ENCODE measurements at places on chromosomes 4 and X. TPM values are rescaled to one million over a fixed set of nuclear protein-coding genes. Genes with fewer than 3 reads are reported as not detected.
A peak's percentile ranks its signal among the peaks of the same experiment; 100 is the strongest.

The ATP8A1 gene
- total RNA-seq = 19.2 TPM

The GAGE1 gene
- not detected for total RNA-seq

The HS3ST1 gene
- 2.4 TPM for total RNA-seq

- DNase-seq = no peak
Measured at GRCh38 chr4:159481936-159482335, 379.1 kb downstream of the RAPGEF2 start.

The PQBP1 gene
- 60.3 TPM for total RNA-seq

- DNase-seq = no peak
Measured at GRCh38 chr4:6343939-6344408, 74.3 kb downstream of the WFS1 start.

The PLK4 gene
- 0.49 TPM for total RNA-seq

GRCh38 chr4:78002260-78002659 is 54.9 kb upstream of the FRAS1 start:
- no peak for DNase-seq

- DNase-seq = peak; percentile 11
Measured at GRCh38 chrX:27598312-27598711, 8.2 kb downstream of the DCAF8L2 start.

The CDX4 gene
- total RNA-seq = not detected

The PRR32 gene
- not detected for total RNA-seq

DNA sequence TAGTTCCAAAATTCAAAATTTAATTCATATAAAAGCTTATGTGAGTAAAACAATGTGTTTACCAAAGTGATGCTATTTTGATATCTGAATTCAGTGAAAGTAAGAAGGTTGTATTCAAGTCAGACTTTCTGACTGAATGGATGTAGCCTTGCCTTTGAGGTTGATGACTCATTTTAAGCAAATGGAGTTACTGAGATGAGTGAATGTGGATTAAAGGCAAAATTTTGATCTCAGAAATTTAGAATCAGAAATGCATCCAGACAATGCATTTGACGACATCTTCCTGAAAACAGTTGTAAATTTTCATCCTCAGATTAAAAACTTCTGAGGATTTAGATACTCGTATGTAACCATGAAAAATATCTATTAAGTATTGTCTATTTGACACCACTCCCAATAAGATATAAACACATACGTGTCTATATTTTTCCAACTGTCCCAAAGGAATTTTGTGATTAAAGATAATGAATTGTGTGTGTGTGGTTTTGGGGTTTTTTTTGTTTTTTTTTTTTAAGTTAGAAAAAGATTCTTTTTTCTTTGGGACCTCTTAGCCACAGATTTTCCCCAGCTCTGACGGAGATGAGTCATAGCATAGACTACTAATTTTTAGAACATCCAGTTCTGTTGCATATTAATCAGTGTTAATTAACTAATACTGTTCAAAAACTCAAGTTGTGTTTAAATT is 34.4 kb downstream of the NFKB1 start:
- DNase-seq = no peak

The IGFBP7 gene
- total RNA-seq = 698 TPM

The CACNA1F gene
- 0.08 TPM for total RNA-seq

The FGF13 gene
- total RNA-seq = 1.7 TPM

The GTPBP6 gene
- 51.1 TPM for total RNA-seq

- no peak for DNase-seq
Measured at GRCh38 chrX:45697591-45697990, 496.9 kb upstream of the DIPK2B start.

- DNase-seq = no peak
Measured at GRCh38 chr4:20626326-20627005, 73.8 kb upstream of the PACRGL start.

The THOC2 gene
- total RNA-seq = 27.4 TPM

- no peak for DNase-seq
Measured at GRCh38 chr4:161581262-161582230, 582.3 kb downstream of the FSTL5 start.

- DNase-seq = no peak
Measured at GRCh38 chrX:120244395-120244734, 6.2 kb upstream of the ZBTB33 start.

DNA sequence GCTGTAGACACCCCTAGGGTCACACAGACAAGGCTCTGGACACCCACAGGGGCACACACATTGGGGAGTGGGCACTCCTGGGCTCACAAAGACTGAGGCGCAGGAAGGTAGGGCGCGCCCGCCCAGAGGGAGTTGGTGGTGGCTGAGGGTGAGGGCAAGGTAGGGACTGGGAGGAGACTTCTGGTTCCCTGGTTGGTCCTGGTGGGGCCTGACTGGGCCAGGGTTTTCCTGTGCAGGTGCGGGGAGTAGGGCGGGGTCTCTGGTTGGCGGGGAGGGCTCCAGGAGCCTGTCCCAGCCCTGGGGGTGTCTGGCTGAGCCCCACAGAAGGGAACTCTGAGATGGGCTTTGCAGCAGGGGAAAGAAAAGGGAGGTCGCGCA is 6.7 kb upstream of the WAS start:
- DNase-seq = no peak
